ENCODE measurements at places on chromosomes 16 and 17.

DNA sequence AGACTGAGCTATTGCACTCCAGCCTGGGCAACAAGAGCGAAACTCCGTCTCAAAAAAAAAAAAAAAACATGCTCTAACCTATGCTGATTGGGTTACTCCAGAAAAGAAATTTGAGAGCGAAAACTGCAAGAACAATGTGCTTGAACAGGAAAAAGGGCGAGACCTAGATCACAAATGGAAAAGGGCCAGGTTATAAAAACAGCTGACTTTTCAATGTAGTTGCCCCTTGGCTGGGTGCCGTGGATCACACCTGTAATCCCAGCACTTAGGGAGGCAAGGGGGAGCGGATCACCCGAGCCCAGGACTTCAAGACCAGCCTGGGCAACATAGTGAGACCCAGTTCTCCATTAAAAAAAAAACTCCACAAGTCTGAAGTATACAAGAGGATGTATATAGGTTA lies 48.8 kb downstream of the MRM3 start:
- H3K36me3 ChIP-seq: no peaks in the 10 kb centered on the region
- H3K27ac ChIP-seq: no peak overlapping the region
- no peaks in the 10 kb centered on the region for H3K27me3 ChIP-seq
- no peaks in the 10 kb centered on the region for H3K4me1 ChIP-seq
- no peak overlapping the region for H3K4me3 ChIP-seq
- no peak for DNase-seq

DNA sequence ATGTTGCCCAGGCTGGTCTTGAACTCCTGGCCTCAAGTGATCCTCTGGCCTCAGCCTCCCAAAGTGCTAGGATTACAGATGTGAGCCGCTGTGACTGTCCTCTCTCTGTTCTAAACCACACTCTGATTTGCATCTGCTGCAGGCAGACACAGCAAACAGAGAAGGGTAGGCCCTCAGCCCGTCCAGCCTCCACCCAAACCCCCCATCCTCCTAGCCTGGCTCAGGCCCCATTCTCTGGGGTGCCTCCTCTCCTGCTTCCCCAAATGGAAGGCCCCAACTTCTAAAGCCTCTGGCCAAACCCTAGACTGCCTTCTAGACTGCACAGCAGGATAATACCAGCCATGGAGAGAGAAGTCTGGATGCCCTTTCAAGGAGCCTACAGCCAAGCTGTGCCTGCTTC lies 4.1 kb upstream of the GFAP start:
- H3K4me3 ChIP-seq: no peak overlapping the region
- no peaks in the 10 kb centered on the region for H3K36me3 ChIP-seq
- no peaks in the 10 kb centered on the region for H3K4me1 ChIP-seq
- no peak for DNase-seq
- H3K27me3 ChIP-seq: no peaks in the 10 kb centered on the region

- H3K4me3 ChIP-seq: no peak overlapping the region
- H3K36me3 ChIP-seq: no peaks in the 10 kb centered on the region
- H3K4me1 ChIP-seq: no peaks in the 10 kb centered on the region
- no peak overlapping the region for H3K27ac ChIP-seq
- no peaks in the 10 kb centered on the region for H3K27me3 ChIP-seq
These were observed 143.4 kb upstream of the HS3ST2 start for GRCh38 chr16:22670551-22671041.

DNA sequence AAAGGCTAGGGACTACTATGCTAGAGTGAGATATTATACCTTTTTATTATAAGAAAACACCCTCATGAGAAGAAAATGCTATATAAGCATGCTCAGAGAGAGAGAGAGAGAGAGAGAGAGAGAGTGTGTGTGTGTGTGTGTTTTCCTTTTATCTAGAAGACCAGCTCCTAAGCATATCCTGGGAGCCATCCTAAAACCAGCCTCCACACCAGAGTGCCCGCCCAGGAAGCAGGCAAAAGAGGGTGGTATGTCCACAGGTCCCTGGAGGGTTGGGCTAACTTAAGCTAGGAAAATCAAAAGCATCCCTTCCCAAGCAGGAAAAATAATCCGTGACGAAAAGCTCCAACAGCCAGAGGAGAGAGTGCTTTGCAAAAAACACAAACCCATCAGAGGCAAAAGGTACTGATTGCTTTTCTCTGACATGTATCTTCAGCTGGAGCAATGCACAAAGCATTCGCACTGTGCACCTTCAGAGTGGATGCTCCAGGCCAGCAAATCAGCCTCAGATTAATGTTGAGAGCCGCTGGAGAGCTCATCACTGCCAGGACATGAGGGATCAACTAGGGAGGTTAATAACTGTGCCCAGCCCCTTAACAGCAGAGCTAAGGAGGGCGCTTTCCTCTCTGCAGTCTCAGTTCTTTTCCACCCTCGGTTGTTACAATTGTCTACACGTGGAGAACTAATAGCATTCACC lies 125.1 kb downstream of the SLC39A11 start:
- no peaks in the 10 kb centered on the region for H3K27me3 ChIP-seq
- no peak overlapping the region for H3K27ac ChIP-seq
- DNase-seq: no peak
- H3K4me3 ChIP-seq: no peak overlapping the region

DNA sequence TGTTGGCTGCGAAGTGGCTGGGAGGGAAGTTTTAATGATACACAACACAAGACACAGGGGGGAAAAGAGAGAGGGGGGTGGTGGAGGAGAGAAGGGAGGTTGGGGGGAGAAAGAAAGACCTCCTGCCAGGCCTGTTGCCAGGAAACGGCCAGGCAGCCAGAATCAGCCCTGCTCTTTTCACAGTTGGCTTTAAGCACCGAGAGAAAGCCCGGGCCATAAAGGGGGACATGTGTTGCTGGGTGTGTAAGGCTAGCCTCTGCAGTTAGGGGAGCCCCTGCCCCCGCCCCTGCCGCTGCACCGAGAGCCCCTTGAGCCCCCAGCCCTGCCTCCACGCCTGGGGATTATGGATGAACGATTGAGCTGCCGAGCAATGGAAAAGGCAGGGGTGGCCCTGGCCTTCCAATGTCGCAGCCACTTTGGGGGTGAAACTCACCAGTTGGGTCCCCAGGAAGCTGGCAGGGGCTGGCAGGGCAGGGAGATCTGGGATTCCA lies 13.9 kb upstream of the WNT3 start:
- no peak overlapping the region for H3K4me3 ChIP-seq
- no peaks in the 10 kb centered on the region for H3K4me1 ChIP-seq
- H3K27ac ChIP-seq: no peak overlapping the region
- no peaks in the 10 kb centered on the region for H3K36me3 ChIP-seq
- DNase-seq: no peak

DNA sequence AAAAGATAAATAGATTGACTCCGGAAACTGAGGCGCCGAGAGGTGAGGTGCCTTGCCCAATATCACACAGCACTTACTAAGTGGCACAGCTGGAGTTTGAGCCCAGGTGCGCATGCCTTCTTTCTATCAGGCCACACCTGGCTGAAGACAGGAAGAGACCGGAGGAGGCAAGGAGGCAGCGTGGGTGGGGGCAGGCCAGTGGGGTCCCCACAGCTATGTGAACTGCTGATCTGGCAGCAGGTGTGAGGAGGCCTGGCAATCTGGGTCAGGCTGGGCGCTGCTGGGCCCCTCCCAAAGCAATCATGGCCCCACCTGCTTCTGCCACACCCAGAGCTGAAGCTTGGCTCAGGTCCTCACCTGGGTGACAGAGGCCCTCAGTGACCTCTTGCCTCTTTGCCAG lies 1.9 kb upstream of the GDPD3 start:
- no peaks in the 10 kb centered on the region for H3K4me1 ChIP-seq
- no peak for DNase-seq
- no peak overlapping the region for H3K27ac ChIP-seq
- H3K27me3 ChIP-seq: no peaks in the 10 kb centered on the region
- no peak overlapping the region for H3K4me3 ChIP-seq
- peaks cover 14% of the 10 kb centered on the region for H3K36me3 ChIP-seq

- H3K27ac ChIP-seq: no peak overlapping the region
- peaks cover 2% of the 10 kb centered on the region for H3K27me3 ChIP-seq
- DNase-seq: no peak
These were observed 6.6 kb downstream of the ABI3 start for GRCh38 chr17:49216953-49217650.

DNA sequence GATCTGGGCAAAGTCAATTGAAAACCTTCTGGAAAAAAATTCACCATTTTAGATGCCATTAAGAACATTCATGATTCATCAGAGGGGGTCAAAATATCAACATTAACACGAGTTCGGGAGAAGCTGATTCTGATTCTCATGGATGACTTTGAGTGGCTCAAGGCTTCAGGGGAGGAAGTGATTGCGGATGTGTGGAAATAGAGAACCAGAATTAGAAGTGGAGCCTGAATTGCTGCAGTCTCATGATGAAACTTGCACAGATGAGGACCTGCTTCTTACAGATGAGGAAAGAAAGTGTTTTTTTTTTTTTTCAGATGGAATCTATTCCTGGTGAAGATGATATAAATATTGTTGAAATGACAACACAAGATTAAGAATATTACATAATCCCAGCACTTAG lies 12.9 kb downstream of the ITGAX start:
- DNase-seq: no peak
- no peak overlapping the region for H3K4me3 ChIP-seq
- no peaks in the 10 kb centered on the region for H3K4me1 ChIP-seq
- no peaks in the 10 kb centered on the region for H3K27me3 ChIP-seq
- H3K27ac ChIP-seq: no peak overlapping the region

- no peaks in the 10 kb centered on the region for H3K4me1 ChIP-seq
- no peak overlapping the region for H3K4me3 ChIP-seq
- no peaks in the 10 kb centered on the region for H3K27me3 ChIP-seq
- H3K36me3 ChIP-seq: peaks cover 34% of the 10 kb centered on the region
These were observed 17.8 kb downstream of the CLUH start for GRCh38 chr17:2693561-2694380.

DNA sequence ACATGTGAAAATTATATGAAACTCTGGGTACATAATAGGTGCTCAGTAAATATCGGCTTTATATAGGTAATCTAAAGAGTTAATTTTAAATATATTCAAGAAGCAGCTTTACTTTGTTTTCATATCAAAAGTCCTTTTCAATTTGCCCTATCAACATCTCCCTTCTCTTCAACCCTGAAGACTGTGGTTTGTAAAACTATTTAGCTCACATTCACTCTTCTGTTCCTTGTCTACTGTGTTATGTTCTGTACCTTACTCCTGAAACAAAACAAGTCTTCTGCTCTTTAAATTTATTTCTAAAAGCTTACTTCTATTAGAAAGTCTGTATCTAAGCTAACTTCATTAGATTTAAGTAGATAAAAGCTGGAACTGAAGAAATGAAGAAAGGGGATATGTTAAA lies 301.7 kb upstream of the PMFBP1 start:
- no peaks in the 10 kb centered on the region for H3K36me3 ChIP-seq
- no peak overlapping the region for H3K4me3 ChIP-seq
- H3K4me1 ChIP-seq: no peaks in the 10 kb centered on the region
- H3K27ac ChIP-seq: no peak overlapping the region
- no peak for DNase-seq

- H3K4me1 ChIP-seq: no peaks in the 10 kb centered on the region
- H3K27me3 ChIP-seq: no peaks in the 10 kb centered on the region
- no peaks in the 10 kb centered on the region for H3K36me3 ChIP-seq
- no peak overlapping the region for H3K27ac ChIP-seq
- DNase-seq: no peak
These were observed 253.7 kb downstream of the TOX3 start for GRCh38 chr16:52293204-52293603.

- no peak for DNase-seq
- H3K36me3 ChIP-seq: no peaks in the 10 kb centered on the region
- no peaks in the 10 kb centered on the region for H3K27me3 ChIP-seq
- H3K4me1 ChIP-seq: no peaks in the 10 kb centered on the region
These were observed 15.2 kb downstream of the CD300LF start for GRCh38 chr17:74697515-74697914.

DNA sequence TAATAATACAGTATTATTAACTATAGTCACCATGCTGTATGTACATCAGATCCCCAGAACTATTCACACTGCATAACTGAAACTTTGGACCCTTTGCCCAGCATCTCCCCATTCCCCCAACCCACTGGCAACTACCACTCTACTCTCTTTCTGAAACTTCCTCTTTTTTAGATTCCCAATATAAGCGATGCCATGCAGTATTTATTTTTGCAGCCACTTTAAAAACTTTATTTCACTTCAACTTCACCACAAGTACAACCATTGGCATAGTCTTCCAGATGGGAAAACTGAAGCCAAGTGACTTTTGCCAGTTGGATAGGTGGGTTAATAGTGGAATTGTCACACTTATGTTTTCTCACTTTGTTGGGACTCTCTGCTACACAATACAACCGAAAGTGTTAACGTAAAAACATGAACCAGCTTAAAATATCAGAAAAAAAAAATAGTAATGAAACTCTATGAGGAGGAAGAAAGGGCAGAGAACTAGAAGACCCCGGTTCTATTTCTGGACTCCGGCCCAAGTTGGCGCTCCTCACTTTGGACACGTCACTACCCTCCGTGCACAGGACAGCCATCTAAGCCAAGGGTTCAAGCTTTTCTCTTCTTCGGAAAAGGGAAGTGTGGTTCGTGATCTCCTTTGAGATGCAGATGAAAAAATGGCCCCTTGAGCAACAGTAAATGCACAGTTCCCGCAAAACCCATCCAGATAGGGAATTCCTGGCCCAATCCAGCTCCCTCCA lies 743 bp downstream of the SHCBP1 start:
- no peaks in the 10 kb centered on the region for H3K27me3 ChIP-seq
- no peak overlapping the region for H3K27ac ChIP-seq
- H3K36me3 ChIP-seq: no peaks in the 10 kb centered on the region
- H3K4me1 ChIP-seq: no peaks in the 10 kb centered on the region
- peak overlapping the region; percentile 29 for H3K4me3 ChIP-seq

DNA sequence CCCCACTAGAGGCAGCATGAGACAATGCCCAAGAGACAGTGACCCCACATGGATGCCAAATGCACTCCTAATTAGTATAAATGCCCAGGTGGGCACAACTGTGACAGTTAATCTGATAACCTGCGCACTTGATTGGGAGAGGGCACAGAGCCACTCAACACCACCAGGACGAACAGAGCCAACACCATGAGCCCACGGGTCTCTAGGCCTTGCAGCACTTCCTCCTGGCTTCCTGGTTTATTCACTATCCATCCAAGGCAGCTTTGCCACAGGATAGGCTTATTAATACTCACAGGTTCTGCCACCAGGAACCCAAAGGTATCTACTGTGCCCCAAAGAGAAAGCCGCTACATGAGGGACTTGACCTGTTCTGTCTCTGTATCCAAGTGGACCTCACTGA lies 14.9 kb downstream of the AXIN2 start:
- DNase-seq: no peak
- H3K4me1 ChIP-seq: peaks cover 14% of the 10 kb centered on the region
- no peak overlapping the region for H3K4me3 ChIP-seq
- H3K27ac ChIP-seq: peak overlapping the region; percentile 27
- H3K27me3 ChIP-seq: no peaks in the 10 kb centered on the region

GRCh38 chr17:58475985-58476384 lies 12.2 kb downstream of the HSF5 start:
- H3K36me3 ChIP-seq: no peaks in the 10 kb centered on the region
- H3K27me3 ChIP-seq: no peaks in the 10 kb centered on the region
- H3K27ac ChIP-seq: no peak overlapping the region
- DNase-seq: no peak
- no peak overlapping the region for H3K4me3 ChIP-seq
- H3K4me1 ChIP-seq: no peaks in the 10 kb centered on the region

GRCh38 chr16:3363793-3364192 lies 8.1 kb downstream of the OR2C1 start:
- H3K27ac ChIP-seq: no peak overlapping the region
- DNase-seq: no peak
- H3K4me1 ChIP-seq: no peaks in the 10 kb centered on the region
- no peaks in the 10 kb centered on the region for H3K27me3 ChIP-seq

- no peaks in the 10 kb centered on the region for H3K36me3 ChIP-seq
- no peak within 1 kb of the TSS for H3K4me3 ChIP-seq
- DNase-seq: no peak
- no peaks in the 10 kb centered on the region for H3K27me3 ChIP-seq
- no peak within 1 kb of the TSS for H3K27ac ChIP-seq
These were observed at the start of gene PRSS36 for GRCh38 chr16:31149894-31150890. TSS of gene PRSS36 (minus strand) at chr16:31150066. CDS start at chr16:31150035, 31 bp downstream.
